HS-5 (cell line): ENCODE measurements at places on chromosomes 1 and 21.

DNA sequence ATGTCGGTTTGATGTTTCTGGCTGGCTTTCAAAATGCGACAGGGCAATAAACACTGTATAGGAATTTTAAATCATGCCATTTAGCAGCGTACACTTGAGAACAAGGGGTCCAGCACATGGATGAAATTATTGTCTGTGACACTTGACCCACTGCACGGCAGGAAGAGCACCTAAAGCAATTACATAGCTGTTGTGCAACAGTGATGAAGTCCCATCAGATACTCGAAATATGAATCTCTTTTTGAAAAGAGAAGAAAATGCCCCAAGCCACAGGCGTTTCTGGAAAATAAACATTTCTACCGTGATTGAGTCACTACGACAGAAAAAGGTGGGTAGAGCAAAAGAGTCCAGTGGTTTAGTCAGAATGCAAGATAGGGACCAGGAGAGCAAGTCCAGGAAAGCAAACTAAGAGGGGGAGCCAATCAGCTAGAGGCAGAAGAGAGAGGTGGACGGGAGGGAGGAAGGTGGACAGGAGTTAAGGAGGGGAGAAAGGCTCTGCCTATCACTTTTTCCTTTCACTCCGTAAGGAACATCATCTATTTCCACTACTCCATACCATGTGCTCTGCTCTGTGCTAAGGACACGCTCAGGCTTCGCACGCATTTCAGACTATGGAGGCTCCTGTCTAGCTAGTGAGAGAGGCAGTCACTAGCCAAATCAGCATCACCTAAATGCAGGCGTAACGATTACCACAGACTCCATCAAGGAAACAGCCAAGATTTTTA, 6.4 kb downstream of the DSCAM start:
- DNase-seq = no peak

DNA sequence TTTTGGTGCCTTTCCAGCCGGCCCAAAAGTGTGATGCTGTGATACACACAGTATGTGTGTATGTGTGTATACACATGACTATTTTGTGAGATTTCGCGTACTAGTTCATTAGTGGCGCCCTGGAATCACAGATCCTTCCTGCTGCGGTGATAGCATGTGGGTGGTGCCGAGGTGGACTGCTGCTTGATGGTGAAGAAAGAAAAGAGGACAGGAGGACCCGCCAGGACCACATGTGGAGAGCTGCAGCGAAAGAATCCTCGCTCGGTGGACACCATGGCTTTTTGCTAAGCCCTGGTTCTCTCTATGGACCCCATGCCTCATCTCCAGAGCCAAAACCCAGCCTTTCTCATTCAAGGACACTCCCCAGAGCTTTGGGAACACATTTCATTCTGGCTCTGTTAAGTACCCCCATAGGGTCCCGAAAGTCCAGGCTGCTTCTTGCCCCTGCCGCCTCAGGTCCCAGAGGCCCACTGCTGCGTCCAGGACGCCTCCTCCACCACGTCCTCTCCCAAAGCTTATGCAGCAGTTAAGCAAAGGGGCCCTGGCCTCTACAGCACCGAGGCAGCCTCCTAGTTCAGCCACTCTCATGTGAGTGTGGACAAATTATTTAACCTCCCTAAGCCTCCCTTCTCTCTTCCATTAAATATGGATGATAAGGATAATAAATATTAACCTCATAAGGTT, 32.8 kb upstream of the COX20 start:
- DNase-seq = no peak

DNA sequence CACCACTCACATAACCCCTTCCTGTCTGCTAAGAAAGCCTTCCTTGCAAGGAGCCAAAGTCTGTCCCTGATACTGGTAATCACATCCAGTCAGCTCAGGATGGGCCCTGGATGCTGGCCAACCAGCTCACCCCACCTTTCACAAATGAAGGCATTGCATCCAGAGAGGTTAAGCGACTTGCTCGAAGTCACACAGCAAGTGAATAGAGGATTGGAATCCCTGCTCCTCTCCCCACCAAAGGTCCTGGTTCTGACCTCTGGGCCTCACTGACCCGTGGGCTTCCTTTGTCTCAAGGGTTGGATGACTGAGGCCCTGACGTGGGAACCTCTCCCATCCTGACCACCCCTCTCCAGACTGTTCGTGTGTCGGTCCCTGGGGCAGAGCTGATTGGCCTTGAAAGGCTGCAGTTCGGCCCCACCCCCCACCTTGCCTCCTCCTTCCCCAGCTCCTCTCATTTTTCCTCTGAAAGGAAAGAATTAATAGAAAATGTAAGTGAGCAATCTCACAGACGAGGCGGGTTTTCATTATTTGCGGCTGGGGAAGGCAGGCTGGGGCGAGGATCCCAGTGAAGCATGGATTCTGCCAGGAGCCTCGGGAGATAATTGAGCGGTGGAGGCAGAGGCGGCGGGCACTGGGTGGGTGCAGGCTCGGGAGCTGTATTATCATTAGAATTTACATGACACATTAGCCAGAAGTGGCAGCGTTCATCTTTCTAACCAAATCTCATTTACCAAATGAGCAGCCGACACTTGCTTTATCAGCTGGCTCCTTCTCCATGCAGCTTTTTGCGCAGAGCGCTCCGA, 101.5 kb upstream of the CSF3R start:
- no peak for DNase-seq

DNA sequence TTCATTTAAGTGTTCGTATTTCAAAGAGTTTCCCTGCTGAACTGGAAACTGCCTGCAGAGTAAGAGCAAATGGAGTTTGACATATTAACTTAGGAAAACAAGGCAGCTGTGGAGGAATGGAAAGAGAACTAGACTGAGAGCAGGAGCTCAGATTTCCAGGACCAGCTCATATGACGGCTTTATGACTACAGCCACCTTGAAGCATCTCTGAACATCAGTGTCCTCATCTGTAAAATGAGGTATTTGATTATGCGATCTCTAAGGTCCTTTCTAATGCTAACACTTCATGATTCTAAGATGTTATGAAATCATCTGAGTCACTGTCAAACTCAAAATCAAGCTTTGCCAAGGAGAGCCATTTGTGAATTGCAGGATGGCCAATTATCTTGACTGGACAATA, 112.3 kb downstream of the PRRX1 start:
- DNase-seq = no peak

DNA sequence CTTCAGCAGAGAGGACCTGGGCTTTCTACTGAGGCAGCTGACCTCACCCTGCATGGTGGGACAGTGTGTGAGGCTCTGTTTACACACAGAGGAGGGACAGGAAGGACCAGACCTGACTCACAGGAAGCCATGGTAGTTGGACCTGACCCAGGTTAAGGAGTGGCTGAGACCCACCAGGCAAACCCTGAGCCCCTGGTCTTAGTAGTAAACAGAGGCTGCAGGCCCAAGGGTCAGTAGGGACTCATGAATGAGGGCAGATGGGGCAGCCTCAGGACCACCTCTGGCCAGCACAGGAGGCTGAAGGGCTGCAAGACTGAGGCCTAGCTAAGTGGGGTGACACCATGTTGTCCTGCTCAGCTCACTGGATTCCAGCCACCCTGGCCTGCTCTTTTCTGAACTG, 273.2 kb downstream of the GRIK3 start:
- DNase-seq = no peak

DNA sequence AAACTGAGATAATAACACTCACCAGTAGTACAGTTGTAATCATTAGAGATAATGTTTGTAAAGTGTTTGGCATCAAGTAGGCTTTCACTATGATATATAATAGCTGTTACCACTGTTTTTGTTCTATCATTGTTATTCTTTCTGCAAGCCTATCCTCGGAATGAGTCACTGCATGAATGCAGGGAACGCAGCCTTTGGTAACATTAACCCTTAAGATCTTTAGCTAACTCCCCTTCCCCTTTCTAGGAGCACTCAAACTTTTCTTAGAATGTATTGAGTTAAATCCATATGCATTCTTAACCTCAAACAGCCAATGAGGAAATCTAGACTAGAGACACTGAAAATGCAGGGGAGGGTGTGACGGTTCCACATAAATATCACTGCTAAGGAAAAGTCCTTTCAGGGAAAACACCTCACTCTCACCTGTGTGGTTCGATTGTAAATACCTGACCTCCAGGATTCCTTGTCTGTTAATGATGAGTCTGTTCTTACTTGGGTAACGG, 467.3 kb downstream of the SETD4 start:
- DNase-seq = no peak

- DNase-seq = no peak
These were observed 37.7 kb upstream of the LRP8 start for GRCh38 chr1:53365437-53366063.

DNA sequence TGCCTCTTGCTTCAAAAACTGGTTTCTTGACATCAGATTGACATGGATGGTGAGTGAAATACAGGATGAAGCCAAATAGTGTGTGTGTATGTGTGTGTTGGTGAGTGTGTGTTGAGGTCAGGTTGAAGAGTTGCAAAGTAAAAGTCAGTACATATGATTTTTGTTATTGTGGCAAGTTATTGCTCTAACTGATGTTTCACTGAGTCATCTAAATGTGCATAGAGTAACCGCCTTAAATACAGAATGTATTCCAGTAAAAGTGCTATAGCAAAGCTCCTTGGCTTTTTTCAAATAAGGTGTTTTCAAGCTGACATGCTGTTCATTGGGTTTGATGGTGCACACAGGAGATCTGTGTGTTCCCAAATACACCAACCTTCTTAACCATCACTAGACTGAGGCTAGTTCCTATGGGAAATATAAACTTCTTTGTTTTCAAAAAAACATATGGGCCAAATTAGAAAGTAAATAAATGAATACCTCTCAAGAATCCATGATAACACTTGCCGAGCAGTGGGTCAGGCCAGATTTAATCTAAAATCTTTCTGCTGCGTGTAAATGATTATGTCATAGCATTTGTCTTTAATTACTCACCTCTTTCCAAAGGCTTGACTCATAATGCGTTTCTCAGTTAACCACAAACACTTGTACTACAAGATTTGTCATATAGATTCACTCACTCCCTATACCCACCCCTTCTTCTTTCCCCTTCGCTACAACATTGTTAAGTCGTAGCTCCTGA, 151.1 kb downstream of the LYPLAL1 start:
- DNase-seq = peak; percentile 94

DNA sequence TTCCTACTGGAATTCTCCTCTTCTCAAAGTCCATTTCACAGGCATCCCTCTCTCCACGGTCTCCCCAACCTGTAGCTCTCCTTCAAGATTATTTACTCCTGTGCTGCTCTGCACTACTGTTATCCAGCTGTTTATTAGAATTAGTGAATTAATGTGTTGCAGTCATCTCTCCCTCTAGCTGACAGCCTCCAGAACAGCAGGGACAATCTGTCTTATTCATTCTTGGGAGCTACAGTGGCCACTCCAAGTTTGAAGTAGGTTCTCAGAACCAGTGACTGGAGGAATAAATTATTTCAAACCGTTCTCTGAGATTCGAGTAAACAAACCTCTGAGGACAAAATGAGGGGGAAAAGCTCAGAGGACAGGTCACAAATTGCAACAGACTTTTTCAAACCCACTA, 330.9 kb downstream of the RRAGC start:
- DNase-seq = no peak

DNA sequence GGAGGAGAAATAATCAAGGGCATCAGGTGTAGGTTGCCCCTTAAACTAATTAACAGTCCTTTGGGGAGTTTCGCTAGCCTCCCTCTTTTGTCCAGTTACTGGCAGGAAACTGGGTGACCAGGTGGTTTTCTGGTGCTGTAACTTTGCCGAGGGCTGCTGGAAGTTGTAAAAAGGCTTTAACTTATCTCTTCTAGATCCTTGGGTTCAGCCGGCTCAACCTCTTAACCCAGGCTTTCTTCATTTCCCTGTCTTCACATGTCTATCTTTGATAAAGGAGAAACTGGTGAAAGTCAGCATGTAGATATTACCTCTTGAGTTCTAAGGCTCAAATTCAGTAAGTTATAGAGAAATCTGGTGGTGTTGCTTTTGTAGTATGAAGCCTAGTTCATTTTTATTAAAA, 289.7 kb upstream of the NRIP1 start:
- DNase-seq = no peak

GRCh38 chr1:215133532-215133931, 51.0 kb downstream of the KCNK2 start:
- no peak for DNase-seq

DNA sequence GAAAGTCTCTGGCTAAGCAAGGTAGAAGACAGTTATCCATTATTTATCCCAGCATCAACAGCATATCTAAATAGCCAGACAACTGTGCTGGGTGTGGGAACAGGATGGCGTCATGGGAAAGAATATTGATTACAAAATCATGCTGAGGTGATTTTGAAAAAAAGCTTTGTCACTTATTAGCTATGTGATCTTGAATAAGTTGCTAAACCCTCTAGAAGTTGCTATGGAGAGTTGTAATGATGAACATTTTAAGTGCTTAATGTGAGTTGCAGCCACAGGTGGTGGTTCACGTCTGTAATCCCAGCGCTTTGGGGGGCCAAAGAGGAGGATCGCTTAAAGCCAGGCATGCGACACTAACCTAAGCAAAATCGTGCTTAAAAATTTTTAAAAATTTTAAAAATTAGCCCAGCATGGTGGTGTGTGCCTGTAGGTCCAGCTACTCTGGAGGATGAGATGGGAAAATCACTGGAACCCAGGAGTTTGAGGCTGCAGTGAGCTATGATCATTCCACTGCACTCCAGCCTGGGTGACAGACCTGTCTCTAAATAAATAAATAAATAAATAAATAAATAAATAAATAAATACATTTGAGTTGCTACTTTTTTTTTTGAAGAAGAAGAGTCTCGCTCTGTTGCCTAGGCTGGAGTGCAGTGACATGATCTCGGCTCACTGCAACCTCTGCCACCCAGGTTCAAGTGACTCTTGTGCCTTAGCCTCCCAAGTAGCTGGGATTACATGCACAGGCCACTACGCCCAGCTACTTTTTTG, 33.6 kb downstream of the WNT2B start:
- no peak for DNase-seq

DNA sequence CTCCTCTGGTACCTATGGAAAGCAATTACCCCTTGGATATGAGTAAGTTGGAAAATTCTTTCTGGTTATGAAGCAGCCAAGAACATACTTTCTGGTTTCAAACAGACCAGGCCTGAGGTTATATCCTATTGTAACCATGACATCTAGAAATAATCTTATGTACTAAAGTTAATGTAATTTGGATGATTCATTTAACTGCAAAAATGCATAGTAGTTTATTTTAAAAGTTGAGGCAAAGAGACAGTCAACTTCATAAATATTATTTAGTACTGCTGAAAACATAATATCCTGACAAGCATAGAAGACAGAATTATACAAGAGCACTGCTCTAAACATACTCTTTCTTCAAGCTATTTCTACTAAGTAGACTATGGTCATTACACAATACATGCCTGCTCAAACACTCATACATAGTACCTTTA, 25.5 kb downstream of the ODF2L start:
- DNase-seq = no peak

- DNase-seq = no peak
These were observed 23.7 kb upstream of the TMEM54 start for GRCh38 chr1:32924881-32925344.

GRCh38 chr1:167137332-167137781, 43.5 kb downstream of the STYXL2 start:
- DNase-seq = no peak

GRCh38 chr1:108120163-108120562, 80.0 kb downstream of the SLC25A24 start:
- no peak for DNase-seq
